ENCODE measurements at places on chromosomes 3 and 15.

GRCh38 chr15:96341513-96342405 is 11.3 kb downstream of the NR2F2 start:
- no peak for DNase-seq

DNA sequence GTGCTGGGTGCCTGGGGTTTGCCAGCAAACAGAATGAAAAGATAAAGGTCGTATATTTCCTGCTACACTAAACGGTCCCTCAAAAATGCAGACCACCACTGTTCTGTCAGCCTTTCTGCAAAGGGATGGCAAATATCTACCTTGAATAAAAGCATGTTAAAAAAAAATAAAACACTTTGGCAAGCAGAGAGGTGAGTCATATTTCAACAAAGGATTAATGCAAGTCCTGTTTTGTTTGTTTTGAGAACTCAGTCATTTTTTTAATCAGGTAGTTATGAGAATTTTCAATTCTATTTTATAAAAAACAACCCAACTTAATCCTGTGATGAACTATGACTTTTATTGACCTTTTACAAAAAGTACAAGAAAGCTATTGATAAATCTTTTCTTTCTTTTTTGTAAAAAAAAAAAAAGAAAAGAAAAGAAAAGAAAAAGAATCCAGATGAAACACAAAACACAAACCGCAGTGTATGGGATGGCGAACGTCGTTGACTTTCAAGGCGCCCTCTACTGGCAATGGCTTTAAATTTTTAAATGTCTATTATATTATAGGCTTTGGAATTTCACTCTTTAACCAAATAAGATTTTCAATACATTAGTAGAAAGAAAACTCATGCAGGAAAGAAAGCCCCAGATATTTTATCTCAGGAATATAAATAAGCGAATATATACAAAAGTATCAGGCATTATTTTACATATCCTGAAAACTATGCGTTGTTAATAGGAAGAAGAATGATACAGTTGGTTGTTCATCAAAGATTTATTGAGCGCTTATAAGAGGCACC is 87.8 kb downstream of the NCEH1 start:
- peak; percentile 24 for DNase-seq

DNA sequence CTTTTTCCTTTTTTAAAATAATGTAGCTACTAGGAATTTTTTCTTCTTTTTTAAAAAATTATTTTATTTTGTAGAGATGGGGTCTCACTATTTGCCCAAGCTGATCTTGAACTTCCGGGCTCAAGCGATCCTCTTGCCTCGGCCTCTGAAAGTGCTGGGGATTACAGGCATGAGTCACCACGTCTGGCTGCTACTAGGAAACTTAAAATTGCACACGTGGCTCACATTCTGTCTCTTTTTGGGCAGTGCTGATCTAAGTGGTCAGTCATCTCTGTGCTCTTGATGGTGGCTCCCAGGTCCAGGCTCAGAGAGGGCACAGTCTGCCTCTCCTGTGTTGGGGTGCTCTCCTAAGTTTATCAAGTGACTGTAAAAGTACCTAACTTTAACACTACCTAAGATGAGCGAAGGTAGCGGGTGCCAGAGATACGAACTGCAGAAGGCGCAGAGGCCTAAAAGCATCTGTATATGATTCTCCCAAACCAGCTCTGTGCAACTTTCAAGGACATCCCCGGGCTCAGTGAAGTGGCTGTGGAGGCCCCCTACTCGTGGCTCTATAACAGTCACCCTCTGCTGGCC is 52.9 kb upstream of the SEC13 start:
- DNase-seq: no peak

- no peak for DNase-seq
Observed at GRCh38 chr15:63134245-63134985, 12.8 kb downstream of the LACTB start.

DNA sequence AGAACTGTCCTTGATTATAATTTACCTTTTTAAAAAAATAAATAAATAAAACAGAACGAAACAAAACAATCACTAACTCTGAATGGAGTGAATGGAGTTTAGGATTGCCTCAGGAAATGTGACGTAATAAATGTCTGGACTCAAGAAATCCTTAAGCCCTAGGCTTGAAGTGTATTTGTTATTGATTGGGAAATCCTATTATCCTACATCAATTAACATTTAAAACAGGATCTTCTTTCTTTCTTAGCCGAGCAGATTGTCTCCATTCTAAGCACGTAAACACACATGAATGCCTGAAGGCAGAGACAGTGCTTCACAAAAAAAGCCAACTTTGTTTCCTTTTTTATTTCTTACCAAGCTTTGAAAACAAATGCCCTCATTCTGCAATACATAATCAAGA is 33.4 kb downstream of the KAT2B start:
- no peak for DNase-seq

DNA sequence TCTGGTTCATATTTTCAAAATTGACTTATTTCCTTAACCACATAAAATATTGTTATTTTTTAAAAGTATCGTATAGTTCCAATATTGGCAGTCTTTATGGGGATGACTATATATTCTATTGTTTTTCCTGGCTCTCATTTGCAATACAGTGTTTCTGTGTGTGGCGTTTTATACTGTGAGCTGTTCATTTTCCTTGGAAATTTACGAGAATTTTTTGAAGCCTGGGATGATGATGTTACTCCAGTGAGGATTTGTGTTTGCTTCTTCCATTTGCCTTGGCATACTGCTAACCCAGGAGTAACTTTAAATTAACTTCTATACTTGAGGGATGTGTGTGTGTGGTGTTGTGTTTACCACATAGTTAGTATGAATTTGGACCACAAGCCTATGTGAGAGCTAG is 95.2 kb downstream of the NR1D2 start:
- DNase-seq: no peak

DNA sequence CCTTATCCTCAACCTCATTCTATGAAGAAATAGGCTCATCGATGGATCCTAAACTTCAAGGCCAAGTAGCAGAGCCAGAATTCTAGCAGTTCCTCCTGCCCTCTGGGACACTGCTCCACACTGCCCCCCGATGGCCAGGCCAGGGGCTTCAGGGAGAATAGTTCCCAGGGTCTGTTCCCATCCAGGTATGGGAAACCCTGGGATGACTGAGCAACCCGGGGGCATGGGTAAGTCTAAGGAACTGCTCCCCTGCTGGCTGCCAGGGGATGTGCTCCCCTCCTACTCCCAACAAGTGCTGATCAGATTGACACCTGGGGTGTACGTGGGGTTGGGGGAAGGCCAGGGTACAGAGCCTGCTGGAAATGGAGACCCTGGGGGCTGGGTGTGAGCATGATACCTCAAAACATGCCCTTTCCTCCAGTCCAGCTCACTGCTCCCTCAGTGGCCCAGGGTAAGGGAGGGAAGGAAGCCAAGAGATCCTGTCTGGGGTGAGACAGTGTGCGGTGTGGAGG is 7.6 kb downstream of the ULK3 start:
- DNase-seq: peak; percentile 22

DNA sequence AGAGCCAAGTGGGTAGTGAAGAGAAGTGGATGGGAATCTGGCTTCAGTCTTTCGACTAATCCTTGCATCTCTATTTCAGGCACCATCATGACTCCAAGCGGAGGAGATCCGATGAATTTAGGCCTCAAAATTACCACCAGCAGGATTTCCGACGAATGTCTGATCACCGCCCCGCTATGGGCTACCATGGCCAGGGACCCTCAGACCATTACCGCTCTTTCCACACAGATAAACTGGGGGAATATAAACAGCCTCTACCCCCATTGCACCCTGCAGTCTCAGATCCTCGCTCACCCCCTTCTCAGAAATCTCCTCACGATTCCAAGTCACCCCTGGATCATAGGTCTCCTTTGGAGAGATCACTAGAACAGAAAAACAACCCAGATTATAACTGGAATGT is 64.7 kb downstream of the RGMA start:
- DNase-seq: no peak

DNA sequence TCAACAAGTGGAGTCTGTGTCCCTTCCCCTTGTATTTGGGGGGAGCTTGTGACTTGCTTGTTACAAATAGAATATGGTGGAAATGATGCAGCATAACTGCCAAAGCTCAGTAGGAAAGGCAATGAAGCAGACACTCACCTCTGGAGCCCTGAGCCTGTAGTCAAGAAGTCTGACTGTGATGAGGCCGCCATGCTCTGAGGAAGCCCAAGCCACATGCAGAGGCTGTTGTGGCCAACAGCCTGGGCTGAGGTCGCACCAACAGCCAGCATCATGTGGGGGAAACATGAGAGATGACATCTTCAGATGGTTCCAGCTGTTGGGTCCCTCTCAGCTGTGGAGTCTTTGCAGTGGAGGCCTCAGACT is 161.4 kb downstream of the CHSY1 start:
- no peak for DNase-seq

DNA sequence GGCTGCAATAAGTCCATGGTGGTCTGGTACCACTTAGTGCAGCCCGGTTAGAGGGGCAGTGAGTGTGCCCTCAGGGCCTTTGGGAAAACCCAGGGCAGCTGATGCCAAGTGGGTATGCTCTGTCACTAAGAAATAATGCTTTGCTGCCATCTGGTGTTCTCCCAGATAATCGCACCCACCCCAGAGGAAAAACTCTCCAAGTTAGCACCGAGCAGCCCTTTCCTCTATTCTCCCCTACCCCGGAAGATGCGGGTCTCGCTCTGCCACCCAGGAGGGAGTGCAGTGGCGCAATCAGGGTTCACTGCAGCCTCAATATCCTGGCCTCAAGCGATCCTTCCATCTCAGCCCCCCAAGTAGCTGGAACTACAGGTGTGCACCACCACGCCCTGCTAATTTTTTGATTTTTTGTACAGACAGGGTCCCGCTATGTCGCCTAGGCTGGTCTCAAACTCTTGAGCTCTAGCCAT is 21.3 kb upstream of the DAPK2 start:
- DNase-seq: peak; percentile 49

DNA sequence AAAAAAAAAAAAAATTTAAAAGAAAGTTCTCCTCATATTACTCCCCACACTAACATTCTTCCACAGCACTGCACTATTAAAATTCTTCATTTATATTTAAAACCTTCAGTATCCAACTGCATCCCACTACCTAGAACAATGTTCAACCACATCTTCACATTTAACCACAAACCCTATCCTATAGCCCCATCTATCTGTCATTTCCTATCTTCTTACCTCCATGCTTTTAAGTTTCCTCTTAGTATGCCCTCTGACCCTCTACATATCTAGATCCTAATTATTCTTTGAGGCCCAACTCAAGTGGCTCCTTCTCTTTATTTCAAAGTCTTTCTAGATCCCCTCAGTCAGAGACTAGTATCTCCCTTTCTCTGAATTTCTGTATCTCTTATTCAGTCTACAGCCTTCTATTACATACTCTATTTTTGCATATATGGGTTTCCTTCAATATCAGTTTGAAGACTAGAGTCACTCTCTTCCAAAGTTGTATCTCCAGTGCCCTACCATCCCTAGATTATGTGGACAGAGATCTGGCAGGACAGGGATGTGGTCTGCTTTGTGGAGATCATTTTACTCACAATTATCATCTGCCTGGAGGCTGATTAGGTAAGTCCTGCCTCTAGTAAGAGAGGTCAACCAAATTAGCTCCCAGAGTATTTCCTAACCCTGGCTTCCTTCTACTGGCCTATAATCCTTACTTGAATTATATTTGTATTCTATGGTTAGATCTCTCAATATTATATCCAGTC is 1.4 kb downstream of the CIAO2A start:
- no peak for DNase-seq

- DNase-seq: no peak
Observed at GRCh38 chr3:123082370-123083065, 15.7 kb downstream of the PDIA5 start.

GRCh38 chr15:57284535-57284934 is 91.8 kb upstream of the CGNL1 start:
- DNase-seq: no peak

GRCh38 chr15:98778960-98779359 is 130.6 kb downstream of the IGF1R start:
- DNase-seq: no peak

GRCh38 chr3:156628836-156629618 is 45.4 kb upstream of the TIPARP start:
- no peak for DNase-seq

DNA sequence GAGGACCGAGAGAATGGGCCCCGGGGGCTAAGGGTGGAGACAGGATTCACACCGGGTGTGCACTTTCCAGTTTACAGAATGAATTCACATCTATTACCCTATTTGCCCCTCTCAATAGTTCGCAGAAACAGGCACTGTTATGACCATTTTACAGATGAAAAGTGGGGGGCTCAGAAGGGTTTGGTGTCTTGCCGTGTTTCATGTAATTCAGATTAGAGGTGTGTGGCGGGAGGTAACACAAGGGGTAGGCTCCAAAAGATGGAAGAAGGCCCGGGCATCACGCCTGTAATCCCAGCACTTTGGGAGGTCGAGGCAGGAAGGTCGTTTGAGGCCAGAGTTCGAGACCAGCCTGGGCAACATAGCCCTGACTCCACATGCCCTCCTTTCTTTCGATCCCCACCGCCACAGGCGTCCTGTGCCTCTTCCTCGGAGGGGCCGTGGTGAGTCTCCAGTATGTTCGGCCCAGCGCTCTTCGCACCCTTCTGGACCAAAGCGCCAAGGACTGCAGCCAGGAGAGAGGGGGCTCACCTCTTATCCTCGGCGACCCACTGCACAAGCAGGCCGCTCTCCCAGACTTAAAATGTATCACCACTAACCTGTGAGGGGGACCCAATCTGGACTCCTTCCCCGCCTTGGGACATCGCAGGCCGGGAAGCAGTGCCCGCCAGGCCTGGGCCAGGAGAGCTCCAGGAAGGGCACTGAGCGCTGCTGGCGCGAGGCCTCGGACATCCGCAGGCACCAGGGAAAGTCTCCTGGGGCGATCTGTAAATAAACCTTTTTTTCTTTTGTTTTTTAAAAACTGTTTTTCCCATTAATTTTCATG is 3.4 kb downstream of the DUOXA2 start:
- no peak for DNase-seq

GRCh38 chr3:181839039-181839915 is 127.6 kb downstream of the SOX2 start:
- DNase-seq: no peak

GRCh38 chr3:4864503-4864902 is 114.7 kb upstream of the BHLHE40 start:
- DNase-seq: no peak

DNA sequence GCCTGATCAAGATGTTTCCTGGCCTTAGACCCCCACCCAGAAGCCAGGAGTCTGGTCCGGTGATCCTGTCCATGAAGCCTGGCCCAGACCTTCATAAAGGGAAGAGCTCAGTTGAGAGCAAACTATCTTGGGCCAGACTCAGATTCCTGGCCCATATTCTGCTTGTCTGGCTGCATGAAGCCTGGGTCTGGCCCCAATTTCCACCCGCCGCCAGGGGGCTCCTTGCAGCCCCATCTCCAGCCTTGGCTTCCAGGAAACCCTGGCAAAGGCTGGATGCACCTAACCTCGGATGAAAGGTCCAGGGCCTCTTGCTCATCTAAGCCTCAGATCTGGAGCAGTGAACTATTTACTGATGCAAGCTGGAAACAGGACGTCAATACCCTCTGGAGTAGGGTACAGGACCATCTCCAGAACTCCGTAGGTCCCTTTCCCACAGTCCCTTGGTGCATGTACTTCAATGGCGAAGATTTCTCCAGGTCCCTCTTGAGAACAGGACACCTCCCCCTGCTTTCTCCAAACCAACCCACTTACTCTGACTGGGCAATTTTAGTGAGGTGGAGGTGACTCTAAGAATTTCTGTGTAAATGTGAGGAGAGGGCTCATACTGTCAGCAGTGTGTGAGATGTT is 5.6 kb downstream of the FOXL2 start:
- DNase-seq: no peak

All from stimulated activated CD8-positive, alpha-beta memory T cell treated with anti-CD3 and anti-CD28 coated beads, Interleukin-12 subunit alpha, Interleukin-12 subunit beta, amount 100 ng/mL, for 1 hour (primary cell).